HCT116 (cell line): ENCODE measurements at places on chromosomes 3 and 15.
A peak's percentile ranks its signal among the peaks of the same experiment; 100 is the strongest.

- no peak for DNase-seq
These were observed 31.5 kb downstream of the ZFAND6 start for GRCh38 chr15:80090879-80091503.

- DNase-seq = no peak
These were observed 146.7 kb downstream of the FBN1 start for GRCh38 chr15:48498828-48499227.

DNA sequence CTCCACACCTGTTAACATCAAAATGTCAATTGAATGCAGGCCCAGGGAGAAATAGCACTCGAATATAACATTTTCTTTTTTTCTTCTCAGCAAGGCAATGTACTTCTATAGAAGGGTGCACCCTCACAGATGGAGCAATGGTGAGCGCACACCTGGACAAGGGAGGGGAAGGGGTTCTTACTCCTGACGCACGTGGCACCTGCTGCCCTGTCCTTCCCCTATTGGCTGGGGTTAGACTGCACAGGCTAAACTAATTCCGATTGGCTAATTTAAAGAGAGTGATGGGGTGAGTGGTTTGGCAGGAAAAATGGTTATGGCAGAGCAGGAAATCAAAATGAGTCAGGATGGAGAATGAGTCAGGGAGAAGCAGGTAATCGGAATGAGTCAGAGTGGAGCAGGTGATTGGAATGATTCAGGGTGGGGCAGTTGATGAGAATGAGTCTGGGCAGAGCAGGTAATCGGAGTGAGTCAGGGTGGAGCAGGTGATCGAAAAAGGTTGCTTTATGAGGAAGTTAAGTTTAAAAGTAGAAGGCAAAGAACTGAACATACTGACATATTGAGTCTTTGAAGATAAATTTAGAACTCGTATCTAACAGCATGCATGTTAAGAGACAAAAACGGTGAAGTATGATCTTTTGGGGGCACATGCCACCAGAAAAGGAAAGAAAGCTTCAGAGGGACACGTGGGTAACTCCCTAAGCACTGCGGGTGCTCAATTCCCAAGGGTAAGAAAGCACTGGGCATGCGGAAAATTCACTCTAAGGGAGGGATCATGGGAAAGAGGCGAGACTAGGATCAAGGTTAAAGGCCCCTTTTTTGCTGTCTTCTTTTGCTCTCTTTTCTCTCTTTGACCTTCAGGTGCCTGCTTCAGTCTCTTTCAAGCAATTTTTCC is 72.9 kb upstream of the GALNT15 start:
- DNase-seq = peak; percentile 97

GRCh38 chr3:76199382-76199781 is 414.0 kb upstream of the ZNF717 start:
- no peak for DNase-seq

DNA sequence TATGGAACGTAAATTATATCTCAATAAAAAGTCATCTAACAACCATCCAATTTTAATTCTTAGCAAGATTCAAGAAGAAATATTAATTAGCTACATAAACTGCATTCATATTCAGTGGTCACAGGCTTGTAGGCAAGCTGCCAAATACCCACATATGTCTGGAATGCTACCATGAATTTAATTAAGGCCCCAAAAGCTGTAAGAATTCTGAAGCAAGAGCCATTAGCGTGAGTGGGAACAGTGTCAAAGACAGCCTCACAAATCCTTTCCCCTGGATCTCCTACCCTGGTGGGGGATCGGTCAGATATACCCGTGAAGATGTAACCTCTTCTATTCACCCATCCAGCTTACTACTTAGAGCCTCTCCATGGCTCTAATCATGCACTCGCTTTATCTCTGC is 40.0 kb downstream of the ATG7 start:
- no peak for DNase-seq

DNA sequence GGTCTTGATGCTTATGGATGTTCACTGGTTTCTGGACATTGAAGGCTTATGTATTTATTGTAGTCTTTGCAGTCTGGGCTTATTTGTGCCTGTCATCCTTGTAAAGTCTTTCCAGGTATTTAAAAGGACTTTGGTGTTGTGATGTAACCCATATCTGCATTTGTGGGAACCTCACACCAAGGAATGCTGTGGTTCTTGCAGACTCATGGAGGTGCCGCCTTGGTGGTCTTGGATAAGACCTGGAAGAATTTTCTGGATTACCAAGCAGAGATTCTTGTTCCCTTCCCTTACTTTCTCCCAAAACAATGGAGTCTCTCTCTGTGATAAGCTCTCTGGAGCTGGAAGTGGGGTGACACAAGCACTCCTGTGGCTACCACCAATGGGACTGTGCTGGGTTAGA is 363.5 kb upstream of the NECTIN3 start:
- no peak for DNase-seq

- no peak for DNase-seq
These were observed 134.5 kb upstream of the AADACL2 start for GRCh38 chr3:151599103-151599672.

GRCh38 chr15:88246081-88246480 is 10.5 kb downstream of the NTRK3 start:
- no peak for DNase-seq

GRCh38 chr3:172630316-172630715 is 80.6 kb downstream of the NCEH1 start:
- DNase-seq = no peak

DNA sequence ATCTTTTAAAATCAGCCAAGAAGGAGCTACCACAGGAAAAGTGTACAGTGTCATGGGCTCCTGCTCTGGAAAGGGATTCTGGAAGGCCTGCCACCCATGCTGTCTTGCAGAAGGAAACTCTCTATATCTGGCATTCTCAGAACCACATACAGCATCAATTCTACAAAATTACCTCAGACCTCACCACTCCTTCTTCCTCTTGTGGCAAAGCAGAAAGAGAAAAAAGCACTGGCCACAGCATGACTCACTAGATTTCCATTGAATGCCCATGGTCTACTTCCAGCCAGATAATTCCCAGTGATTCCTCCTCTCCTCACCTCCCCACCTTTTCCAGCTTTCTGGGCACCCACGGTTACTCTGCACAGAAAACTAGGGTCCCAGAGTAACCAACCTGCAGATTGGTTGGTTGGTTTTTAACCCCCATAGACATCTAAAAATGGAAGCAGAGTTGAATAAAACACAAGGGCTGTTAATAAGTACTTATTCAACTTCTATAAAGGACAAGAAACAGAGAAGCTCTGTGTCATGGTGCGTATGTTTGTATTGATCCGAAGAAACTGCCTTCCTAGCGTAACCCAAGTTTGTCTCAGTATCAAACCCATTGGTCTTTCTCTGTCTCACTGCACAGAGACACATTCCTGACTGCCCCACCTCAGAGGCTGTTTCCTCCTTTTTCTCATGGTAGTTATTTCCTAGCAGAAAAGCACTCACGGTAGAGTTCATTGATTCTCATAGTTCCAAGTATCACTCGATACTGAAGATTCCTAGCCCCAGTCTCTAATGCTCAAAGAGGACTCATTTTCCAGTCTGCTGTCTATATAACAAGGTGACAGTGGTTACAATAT is 67.7 kb downstream of the LDHAL6B start:
- no peak for DNase-seq

DNA sequence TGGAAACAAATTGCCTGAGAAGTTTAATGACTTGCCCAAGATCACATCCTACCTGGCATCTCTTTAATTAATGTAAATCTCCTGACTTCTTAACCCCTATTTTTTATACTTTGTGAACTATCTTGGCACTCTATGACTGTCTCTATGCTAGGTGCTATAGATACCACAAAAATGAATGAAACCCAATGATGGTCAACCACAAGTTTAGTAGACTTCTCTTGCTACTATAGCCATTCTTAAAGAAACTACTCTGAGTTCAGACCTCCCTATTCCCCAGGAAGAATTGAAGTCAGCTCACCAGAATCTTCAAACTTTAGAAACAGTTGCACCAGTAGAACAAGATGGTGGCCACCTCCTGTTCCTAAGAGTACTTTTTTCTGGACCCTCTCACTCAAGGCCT is 191.1 kb downstream of the RSL24D1 start:
- DNase-seq = no peak
